ENCODE measurements at places on chromosomes 12 and 14.

DNA sequence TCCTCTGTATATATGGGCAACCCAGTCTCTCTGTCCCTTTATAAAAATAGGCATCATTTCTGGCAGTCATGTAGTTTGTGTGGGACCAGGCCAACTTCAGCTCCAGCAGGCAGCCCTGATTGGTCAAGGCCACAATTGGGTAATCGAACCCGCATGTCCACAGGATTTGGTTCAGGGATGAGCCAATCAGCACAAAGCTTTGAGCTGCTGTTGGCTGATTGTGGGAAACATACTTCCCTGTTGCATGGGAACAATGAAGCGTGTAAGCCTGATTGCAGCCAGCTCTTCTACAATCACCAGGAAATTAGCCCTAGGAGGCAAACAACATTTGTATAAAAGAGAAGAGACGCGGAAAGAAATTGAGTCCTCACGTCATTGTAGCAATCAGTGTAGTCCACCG, 328.6 kb downstream of the PCNX1 start:
- H3K27ac ChIP-seq, result no peak overlapping the region
- H3K4me3 ChIP-seq, result no peak overlapping the region
- H3K36me3 ChIP-seq, result no peaks in the 10 kb centered on the region
- no peaks in the 10 kb centered on the region for H3K4me1 ChIP-seq

- no peaks in the 10 kb centered on the region for H3K27me3 ChIP-seq
- DNase-seq, result no peak
- peaks cover 6% of the 10 kb centered on the region for H3K4me1 ChIP-seq
- no peak overlapping the region for H3K4me3 ChIP-seq
- no peak overlapping the region for H3K27ac ChIP-seq
Measured at GRCh38 chr14:68440820-68441219, 352.0 kb downstream of the ZFP36L1 start.

DNA sequence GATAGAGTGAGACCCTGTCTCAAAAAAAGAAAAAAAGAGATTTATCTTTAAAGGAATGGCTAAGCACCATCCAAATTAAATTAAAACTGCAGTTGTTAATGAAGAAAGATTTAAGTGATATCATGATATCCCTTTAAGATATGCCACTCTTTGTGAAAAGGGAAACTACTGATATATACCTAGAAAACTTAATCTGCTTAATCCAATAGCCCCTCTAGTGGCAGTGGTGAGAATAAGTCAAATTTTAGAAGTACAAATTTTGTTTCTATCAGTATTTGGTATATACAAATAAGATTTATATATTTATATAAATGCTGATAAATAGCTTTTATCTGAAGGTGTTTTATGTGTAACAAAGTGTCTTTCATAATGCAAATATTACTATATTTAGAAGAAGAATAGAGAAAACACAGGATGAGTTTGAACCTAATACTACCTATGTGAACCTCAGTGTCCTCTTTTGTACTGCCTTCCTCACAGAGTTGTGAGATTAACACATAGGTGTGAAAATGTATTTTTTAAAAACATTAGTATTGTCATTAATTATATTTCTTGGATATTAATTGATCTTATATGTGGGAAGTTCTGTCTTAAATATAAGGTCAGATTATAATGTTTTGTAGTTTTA, 51.4 kb upstream of the GARIN2 start:
- no peak for DNase-seq
- H3K36me3 ChIP-seq, result no peaks in the 10 kb centered on the region
- no peak overlapping the region for H3K4me3 ChIP-seq
- no peaks in the 10 kb centered on the region for H3K27me3 ChIP-seq
- H3K4me1 ChIP-seq, result no peaks in the 10 kb centered on the region

- no peak overlapping the region for H3K4me3 ChIP-seq
- H3K4me1 ChIP-seq, result no peaks in the 10 kb centered on the region
- no peak overlapping the region for H3K27ac ChIP-seq
Measured at GRCh38 chr14:104093366-104094055, 8.0 kb downstream of the ASPG start.

GRCh38 chr12:70948236-70948975, 27.9 kb upstream of the PTPRR start:
- no peaks in the 10 kb centered on the region for H3K36me3 ChIP-seq
- H3K4me1 ChIP-seq, result no peaks in the 10 kb centered on the region
- DNase-seq, result no peak
- H3K27me3 ChIP-seq, result no peaks in the 10 kb centered on the region
- no peak overlapping the region for H3K4me3 ChIP-seq

- no peaks in the 10 kb centered on the region for H3K4me1 ChIP-seq
- no peak overlapping the region for H3K27ac ChIP-seq
- H3K36me3 ChIP-seq, result no peaks in the 10 kb centered on the region
- H3K27me3 ChIP-seq, result no peaks in the 10 kb centered on the region
- DNase-seq, result no peak
- H3K4me3 ChIP-seq, result no peak overlapping the region
Measured at GRCh38 chr14:58942516-58942915, 246.0 kb upstream of the DAAM1 start.

GRCh38 chr12:89173096-89173495, 179.2 kb downstream of the DUSP6 start:
- no peaks in the 10 kb centered on the region for H3K27me3 ChIP-seq
- H3K4me3 ChIP-seq, result no peak overlapping the region
- H3K27ac ChIP-seq, result no peak overlapping the region
- H3K4me1 ChIP-seq, result no peaks in the 10 kb centered on the region
- no peaks in the 10 kb centered on the region for H3K36me3 ChIP-seq

GRCh38 chr12:106275458-106275857, 27.1 kb upstream of the TCP11L2 start:
- no peak overlapping the region for H3K27ac ChIP-seq
- H3K4me3 ChIP-seq, result no peak overlapping the region
- H3K27me3 ChIP-seq, result no peaks in the 10 kb centered on the region

GRCh38 chr12:88145567-88146505, 3.7 kb downstream of the TMTC3 start:
- no peak overlapping the region for H3K27ac ChIP-seq
- no peak overlapping the region for H3K4me3 ChIP-seq
- no peaks in the 10 kb centered on the region for H3K36me3 ChIP-seq
- H3K4me1 ChIP-seq, result no peaks in the 10 kb centered on the region

DNA sequence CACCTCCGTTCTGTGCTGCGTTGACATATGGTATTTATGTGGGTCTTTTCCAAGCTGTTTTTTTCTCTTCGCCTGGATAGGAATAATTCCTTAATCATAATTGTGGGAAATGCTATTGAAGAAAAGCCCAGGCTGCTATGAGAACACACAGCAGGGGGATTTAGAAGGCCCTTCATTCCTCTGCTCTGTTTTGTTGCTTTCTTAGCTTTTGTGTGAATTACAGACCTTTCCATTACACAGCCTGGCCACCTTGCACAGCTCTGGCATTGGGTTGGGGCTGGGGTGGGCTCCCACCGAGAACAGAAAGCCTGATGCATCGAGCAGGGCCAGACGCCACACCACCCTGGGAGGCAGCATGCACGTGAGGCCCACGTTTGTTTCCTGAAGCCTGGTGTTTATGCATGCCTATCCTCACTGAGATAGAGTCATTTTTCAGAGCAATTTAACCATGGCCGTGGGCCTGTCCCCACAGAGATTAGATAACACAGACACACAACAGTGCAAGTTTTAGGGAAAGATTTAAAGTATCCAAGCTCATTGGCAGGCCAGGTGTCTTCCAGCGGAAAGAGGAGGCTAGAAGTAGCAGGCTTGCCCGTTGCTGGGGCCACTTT, 287.6 kb upstream of the PWP1 start:
- no peaks in the 10 kb centered on the region for H3K4me1 ChIP-seq
- no peak overlapping the region for H3K27ac ChIP-seq
- no peak overlapping the region for H3K4me3 ChIP-seq
- H3K27me3 ChIP-seq, result no peaks in the 10 kb centered on the region
- H3K36me3 ChIP-seq, result no peaks in the 10 kb centered on the region

DNA sequence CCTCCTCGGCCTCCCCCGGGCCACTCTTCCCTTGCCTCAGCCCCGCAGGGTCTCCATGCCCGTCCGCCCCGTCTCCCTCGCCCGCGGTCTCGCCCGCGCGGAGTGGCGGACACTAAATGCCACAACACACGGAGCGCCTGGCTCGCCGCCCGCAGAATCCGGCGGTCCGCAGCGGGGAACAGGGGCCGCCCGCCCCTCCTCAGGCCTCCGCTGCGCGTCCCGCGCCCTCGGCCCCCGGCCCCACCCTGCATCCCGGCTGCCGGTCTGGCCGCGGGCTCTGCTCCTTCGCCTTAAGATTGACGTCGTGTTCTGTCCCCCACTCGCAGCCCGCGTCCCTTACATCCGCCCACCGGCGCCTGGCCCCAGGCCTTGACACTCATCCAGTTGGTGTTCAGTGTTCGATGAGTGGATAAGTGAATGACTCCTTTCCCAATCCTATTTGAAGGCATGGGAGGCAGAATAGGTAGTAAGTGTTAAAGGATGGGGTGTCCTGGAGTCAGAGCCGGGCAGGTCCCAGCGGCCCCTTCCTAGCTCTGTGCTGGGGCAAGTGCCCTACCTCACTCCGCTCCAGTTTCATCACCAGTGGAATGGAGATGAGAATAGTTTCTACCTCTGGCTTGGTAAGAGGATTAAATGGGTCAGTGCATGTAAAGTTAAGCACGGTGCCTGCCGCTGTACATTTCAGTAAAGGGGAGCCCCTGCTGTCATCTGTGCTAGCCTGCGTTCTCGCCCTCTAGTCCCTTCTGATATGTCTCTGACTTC, 622 bp downstream of the TECPR2 start:
- peak; percentile 35 for DNase-seq
- peak overlapping the region; percentile 88 for H3K27ac ChIP-seq
- no peaks in the 10 kb centered on the region for H3K27me3 ChIP-seq
- peaks cover 17% of the 10 kb centered on the region for H3K4me1 ChIP-seq
- H3K36me3 ChIP-seq, result no peaks in the 10 kb centered on the region

DNA sequence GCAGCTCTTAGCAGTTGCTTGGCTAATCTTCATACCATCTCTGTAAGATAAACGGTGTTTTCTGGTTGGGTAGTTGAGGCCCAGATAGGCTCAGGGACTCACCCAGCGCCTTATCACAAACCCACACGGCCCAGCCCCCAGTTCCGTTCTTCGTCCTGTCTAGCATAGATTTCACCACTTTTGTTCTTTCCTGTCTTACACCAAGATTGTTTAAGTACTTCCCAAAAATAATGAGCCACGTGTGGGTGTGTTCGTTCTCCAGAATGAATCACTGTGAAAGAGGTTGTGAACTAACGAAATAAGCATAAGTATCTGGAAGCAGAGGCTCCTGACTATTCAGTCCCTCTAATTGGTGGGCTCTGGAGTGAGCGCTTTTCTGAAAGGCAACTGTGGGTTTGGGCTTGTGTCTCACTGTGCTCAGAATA, 21.4 kb downstream of the ACVR1B start:
- no peaks in the 10 kb centered on the region for H3K36me3 ChIP-seq
- no peak overlapping the region for H3K4me3 ChIP-seq
- no peak overlapping the region for H3K27ac ChIP-seq
- peak; percentile 48 for DNase-seq
- H3K27me3 ChIP-seq, result no peaks in the 10 kb centered on the region
